GM12891 (cell line): ENCODE measurements at places on chromosomes 5 and 9.

DNA sequence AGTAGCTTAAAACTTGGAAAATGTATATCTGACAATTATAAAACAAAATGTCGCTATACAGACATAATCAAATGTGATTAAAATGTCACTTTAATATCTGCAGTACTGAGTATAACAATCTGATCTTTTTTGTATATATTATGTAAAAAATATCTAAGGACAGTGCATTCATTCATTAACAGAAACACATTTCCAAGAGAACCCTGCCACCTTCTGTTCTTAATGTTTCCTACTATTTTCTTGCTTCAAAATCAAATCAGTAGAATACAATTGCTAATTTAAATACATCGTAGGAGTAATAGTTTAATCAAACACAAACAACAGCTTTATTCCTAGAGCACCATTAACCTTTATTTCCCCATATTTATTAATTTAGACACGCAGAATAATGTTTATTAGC, 142.6 kb upstream of the ST8SIA4 start:
- no peak for DNase-seq

- no peak for DNase-seq
These were observed 143.9 kb upstream of the NR3C1 start for GRCh38 chr5:143547342-143547741.

GRCh38 chr9:102892025-102892424, 103.1 kb upstream of the CYLC2 start:
- no peak for DNase-seq

GRCh38 chr5:141779503-141779973, 97.5 kb upstream of the ARAP3 start:
- no peak for DNase-seq

DNA sequence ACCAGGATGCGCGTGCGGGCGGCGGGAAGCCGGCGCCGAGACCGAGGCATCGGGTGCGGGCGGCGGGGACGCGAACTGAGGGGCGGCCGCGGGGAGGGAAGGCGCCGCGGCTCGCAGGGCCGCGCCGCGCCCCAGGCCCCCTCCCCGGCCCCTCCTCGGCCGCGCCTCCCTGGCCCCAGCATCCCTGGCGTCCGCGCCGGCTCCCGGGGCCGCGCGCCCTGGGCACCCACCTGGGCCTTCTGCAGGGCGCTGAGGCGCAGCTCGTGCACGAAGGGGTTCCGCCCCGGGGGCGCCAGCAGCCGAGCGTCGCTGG, 324 bp downstream of the LPCAT1 start:
- DNase-seq = no peak

DNA sequence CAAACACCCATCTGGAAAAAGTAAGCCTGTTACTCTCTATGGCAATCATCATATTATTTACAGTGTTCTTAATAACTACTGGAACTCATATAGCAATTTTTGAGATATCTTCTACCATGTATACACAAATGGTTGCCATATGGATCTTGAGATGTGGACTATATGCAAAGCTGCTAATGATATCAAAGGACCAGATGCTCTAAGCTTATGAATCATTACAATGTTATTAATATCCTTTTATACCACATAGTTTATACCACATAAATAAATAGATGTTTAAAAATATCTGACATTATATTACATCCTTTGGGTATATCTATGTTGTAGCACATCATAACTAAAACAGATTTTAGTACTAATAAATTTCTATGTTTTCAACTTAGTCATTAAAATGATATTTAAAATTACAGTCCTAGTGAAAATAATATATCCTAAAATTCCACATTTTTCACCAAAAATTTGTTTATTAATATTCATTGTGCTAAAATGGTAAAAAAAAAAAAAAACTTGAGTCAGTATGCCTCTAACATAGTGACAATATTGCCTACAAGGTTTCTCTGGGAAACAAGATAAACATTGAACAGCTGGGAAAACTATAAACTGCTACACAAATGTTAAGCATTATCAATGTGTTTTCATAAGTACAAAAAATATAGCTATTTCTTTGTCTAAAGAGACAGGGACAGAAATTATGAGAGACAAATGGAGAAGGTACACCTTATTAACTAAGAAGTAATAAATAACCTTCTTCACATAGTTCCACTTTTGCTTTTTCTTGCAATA, 85.5 kb downstream of the DTWD2 start:
- DNase-seq = no peak

- no peak for DNase-seq
These were observed 2.1 kb upstream of the SCAI start for GRCh38 chr9:125145425-125145824.

GRCh38 chr9:134475011-134475790, 148.9 kb downstream of the RXRA start:
- no peak for DNase-seq

DNA sequence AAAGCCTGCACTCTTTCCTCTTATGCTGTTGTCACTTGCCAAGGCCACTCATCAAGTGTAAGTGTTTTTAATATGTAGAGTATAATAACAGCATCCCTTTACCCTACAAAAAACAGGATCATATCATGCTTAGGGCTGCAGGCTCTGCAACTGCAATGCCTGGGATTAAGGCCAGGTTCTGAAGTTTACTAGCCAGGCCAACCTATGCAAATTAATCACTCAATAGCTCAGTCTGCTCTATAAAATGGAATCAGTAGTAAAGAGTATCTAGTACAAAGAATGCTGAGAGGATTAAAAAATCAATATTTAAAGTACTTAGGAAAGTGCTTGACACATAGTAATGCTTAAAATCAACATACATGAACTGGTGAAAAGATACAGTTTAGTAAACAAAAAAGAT, 253.3 kb downstream of the EDIL3 start:
- no peak for DNase-seq

DNA sequence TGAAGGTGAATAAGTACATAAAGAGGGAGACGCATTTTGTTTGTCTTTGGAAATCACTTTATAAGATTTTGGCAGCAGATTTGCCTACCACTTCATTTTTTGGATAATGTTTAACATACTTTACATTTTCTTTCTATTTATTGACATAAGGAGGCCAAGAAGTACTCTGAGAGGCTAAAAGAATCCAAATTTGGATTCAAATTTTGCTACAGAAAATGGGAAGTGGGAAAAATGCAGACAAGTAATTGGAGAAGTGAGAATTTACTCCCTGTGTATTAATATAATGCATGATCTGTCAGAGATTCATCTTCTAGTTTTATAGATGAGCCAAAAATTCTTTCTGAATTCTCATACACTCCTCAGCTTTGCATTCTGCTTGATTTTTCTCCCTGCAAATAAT, 411.2 kb upstream of the CTNND2 start:
- no peak for DNase-seq

GRCh38 chr9:116493183-116493860, 193.8 kb upstream of the TRIM32 start:
- no peak for DNase-seq

- DNase-seq = no peak
These were observed 138.7 kb upstream of the GHR start for GRCh38 chr5:42284584-42284983.

DNA sequence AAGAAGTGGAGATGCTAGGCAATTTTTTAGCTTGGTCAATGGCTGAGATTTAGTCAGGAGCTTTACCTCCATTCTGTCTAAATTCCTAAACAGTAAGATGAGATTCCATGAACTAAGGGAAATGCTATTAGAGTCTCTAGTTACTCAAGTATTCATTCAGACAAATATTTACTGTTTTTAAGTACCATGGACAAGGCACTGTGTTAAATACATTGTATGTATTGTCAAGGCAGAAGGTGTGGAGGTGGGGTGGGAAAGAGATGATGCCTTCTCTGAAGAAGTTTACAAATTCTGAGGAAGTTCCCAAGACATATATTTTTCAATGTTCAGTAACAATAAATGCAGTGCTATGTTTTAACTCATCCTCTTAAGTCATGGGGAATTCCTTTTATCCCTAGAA, 459.9 kb upstream of the NMUR2 start:
- no peak for DNase-seq

DNA sequence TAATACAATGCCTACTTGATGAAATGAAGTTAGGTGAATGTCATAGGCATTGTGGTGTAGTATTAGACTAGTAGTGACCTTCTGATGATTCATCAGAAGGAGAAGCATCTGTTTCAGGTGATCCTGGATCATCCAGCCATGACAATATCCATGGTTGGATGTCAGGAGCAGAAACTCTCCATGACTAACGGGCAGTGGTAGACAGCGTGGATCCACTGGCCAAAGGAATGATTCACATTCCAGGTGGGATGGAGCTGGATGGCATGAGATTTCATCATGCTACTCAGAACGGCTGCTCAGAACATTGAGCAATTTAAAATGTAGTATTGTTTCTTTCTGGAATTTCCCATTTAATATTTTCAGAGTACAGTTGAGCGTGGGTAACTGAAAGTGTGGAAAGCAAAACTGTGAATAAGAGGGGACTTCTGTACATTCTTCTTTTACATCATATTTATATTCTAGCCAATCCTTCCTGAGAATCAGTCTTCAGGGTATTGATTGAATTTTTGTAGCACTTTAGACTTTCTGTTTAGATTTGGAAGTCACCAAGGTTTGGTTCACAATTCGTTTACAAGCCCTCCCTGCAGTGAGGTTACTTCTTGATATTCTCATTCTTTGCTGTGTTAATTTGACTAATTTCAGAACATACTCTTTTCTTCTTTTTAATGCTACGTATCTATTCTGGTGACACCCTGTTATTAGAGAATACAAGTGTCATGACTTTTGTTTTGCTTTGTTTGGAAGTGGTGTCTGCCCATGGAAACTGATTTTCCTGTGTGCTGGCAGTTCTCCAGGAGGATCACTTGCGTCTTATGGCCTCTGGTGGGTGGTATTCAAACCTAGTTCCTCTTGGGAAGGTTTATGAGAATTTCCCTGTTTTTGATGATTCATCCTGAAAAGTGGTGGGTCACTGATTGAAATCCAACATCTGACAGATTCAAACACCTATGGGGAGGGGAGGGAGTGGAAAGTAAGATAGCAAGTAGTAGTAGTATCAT, 12.2 kb upstream of the CLINT1 start:
- no peak for DNase-seq

DNA sequence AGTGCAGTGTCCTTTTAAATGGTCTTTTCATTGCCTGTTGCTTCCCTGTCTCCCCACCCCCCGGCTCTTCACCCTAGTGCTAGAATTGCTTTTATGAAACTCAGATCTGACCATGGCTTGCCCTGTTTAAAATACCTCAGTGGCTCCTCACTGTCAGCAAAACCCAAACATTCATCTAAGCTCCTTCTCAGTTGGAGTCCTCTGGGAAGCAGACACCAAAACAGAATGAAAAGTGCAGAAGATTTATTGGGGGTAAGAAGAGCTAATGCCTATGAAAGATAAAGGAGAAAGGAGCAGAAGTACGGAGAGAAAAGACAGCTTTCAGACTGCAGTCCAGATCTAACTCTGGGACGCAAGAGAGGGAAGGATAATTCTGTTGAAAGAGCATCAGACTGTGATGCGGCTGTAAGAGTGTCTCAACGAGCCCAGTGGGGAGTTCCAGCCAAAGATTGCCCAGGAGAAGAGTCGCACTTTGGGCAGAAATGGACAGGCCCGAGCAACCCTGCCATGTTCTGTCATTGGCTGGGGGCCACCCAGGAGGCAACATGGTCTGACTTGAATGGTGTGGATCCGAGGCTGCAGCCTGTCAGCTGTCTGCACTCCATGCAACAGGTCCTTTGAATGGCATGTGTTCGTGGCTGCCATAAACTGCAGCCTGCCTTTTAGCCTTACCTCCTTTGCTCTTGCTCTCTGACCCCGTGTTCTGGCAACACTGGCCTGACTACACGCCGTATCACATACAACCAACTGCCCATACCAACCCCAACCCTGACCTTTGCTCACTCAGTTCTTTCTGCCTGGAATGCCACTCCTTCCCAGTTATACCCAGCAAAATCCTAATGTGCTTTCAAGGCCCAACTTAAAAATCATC, 55.9 kb downstream of the IRF1 start:
- no peak for DNase-seq

- no peak for DNase-seq
These were observed 234.6 kb upstream of the CD180 start for GRCh38 chr5:67431191-67431590.

DNA sequence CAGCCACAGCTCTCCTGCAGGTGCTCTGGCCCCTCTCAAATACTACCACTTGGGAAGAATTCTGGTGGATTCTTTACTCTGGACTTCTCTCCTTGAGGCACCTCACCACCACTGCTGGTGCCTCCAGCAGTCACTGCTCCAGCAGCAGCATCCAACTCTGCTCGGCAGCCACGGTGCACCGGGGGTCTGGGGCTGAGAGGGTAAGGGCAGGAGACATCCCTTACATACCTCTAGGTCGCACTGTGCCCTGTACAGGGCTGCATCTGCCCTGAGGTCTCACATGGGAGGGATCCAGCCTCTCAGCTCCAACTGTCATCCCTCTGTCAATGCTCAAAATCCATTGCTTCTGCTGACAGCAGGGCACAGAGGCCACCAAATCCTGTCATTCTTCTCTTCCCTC, 588.2 kb downstream of the CDK5RAP2 start:
- no peak for DNase-seq

- no peak for DNase-seq
These were observed 78.2 kb downstream of the BASP1 start for GRCh38 chr5:17295671-17296070.

- DNase-seq = no peak
These were observed 109.8 kb upstream of the SLC25A48 start for GRCh38 chr5:135724617-135725016.

DNA sequence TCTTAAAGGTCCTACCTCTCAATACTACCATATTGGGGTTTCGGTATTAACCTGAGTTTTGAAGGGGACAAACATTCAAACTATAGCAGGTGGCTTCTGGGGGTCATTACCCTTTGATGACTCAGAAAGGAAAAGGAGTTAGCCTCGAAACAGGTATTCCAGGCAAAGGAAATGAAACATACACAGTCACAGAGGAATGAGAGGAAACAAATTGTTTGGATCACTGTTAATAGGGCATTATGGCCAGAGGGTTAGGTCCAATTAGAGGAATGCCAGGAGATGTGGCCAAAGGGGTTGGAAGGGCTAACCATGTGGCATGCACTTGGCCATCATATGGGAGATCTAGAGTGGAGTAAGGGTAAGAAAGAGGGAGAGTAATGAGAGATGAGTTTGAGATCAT, 23.9 kb upstream of the NIM1K start:
- no peak for DNase-seq

DNA sequence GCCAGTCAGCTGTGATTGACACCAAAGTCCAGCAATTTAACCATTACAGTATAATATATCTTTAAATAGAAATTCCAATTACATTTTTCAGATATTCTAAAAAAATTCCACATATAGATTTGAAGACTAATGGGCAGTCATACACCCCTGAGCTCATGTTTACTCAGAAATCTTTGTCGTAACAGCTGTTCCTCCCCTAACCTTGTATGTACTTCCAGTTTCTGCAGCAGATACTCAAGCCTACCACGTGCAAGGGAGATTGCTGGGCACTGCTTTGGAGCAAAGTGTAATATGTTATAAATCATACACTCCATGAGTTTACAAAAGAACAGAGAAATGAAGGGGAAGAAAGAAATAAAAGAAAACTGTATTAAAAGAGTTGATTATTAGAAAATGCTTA, 241.2 kb downstream of the TRIM32 start:
- DNase-seq = no peak

- no peak for DNase-seq
These were observed 833 bp upstream of the MROH2B start for GRCh38 chr5:41071975-41072374.
